ENCODE measurements at places on chromosomes 7 and 10. TPM values are rescaled to one million over a fixed set of nuclear protein-coding genes. Genes with fewer than 3 reads are reported as not detected.
A peak's percentile ranks its signal among the peaks of the same experiment; 100 is the strongest.

The LIPK gene
- not detected for total RNA-seq

The SPOCK2 gene
- total RNA-seq, result 547 TPM

The MLXIPL gene
- not detected for total RNA-seq

GRCh38 chr7:93159490-93159889, 11.3 kb upstream of the SAMD9L start:
- no peak overlapping the region for H3K4me3 ChIP-seq
- H3K27ac ChIP-seq, result no peak overlapping the region
- no peaks in the 10 kb centered on the region for H3K36me3 ChIP-seq
- H3K4me1 ChIP-seq, result no peaks in the 10 kb centered on the region

DNA sequence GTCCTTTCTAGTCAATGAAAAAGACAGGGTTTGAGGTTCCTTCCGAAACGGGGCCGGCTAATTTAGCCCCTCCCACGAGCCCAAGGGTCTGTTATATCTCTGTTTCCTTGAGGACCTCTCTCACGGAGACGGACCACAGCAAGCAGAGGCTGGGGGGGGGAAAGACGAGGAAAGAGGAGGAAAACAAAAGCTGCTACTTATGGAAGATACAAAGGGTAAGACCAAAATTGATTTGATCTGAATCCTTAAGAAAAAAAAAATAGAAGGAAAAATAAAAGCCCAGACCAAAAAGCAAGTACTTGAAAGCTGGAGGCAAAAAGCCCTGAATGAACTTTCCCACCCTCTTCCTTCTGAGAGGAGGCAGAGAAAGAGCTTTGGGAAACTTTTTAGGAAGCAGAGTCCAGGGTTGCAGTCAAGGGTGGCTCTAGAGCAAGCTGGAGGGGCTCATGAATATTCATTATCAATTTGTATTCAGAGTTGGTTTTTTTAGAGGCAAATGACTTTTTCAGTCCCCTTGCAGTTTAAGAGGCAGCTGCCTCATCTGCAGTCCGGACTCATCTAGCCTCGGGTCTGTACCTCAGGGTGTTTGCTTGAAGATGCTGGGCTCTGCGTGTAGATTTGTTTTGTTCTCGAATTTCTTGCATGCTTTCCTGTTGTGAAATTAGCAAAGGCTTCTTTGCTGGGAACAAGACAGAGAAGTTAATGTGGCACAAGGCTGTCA, at the start of gene ENTPD1:
TSS of gene ENTPD1 (plus strand) at position 123 of the 721 bp plus-strand sequence. CDS start at position 200, 77 bp downstream.
- no peak within 1 kb of the TSS for H3K4me3 ChIP-seq
- peaks cover 3% of the 10 kb centered on the region for H3K27me3 ChIP-seq
- no peaks in the 10 kb centered on the region for H3K36me3 ChIP-seq
- no peak for DNase-seq
- H3K4me1 ChIP-seq, result no peaks in the 10 kb centered on the region

- H3K4me1 ChIP-seq, result peaks cover 30% of the 10 kb centered on the region
- no peak overlapping the region for H3K4me3 ChIP-seq
- no peaks in the 10 kb centered on the region for H3K27me3 ChIP-seq
- H3K27ac ChIP-seq, result no peak overlapping the region
- H3K36me3 ChIP-seq, result no peaks in the 10 kb centered on the region
Measured at GRCh38 chr7:50153148-50153547, 60.1 kb upstream of the ZPBP start.

DNA sequence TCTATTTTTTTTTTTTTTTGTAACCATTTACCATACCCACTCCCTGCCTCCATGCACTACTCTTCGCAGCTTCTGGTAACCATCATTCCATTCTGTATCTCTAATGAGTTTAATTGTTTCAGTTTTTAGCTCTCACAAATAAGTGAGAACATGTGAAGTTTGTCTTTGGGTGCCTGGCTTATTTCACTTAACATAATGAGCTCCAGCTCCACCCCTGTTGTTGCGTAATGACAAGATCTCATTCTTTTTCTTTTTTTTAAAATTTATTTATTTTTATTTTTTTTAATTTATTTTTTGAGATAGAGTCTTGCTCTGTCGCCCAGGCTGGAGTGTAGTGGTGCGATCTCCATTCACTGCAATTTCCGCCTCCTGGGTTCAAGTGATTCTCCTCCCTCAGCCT, 142.3 kb upstream of the PCLO start:
- no peak for DNase-seq
- H3K27me3 ChIP-seq, result no peaks in the 10 kb centered on the region
- no peak overlapping the region for H3K27ac ChIP-seq
- no peaks in the 10 kb centered on the region for H3K4me1 ChIP-seq

GRCh38 chr10:78931321-78932053, 137.3 kb upstream of the ZMIZ1 start:
- no peak overlapping the region for H3K27ac ChIP-seq
- H3K4me3 ChIP-seq, result no peak overlapping the region
- DNase-seq, result no peak
- H3K27me3 ChIP-seq, result no peaks in the 10 kb centered on the region

DNA sequence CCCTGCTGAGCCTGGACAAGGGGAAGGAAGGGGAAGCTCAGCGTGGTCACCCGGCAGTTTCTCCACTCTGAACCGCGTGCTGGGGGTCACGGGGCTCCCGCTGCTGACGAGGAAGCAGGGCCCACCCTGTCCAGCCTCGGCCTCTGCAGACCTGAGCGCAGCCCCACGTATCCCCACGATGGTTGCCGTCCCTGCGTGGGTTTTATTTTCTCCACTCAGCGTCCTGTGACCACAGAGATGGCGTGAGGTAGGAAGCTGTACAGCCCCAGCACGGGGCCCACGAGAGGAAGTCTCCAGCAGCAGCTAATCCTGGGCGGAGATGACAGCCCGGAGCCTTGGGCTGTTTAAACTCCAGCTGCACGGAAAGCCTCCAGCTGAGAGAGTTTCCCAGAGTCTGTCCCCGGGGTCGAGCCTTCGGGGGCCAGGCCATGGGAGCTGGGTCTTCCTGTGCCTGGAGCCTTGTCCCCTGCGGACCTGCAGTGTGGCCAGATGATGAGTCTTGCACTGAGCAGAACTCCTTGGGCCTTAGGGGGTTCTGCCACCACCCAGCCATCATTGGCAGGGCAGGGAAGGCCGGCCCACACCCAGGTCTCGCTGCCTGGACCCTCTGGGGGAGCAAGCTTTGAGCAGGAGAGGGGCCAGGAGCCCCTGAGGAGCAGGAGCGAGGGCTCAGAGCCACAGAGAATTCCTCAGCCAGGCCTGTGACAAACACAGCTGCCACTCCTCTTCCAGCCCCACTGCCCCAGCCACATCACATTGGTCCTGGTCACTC, 72.8 kb upstream of the FAM20C start:
- H3K4me3 ChIP-seq, result no peak overlapping the region
- no peaks in the 10 kb centered on the region for H3K36me3 ChIP-seq
- H3K27me3 ChIP-seq, result no peaks in the 10 kb centered on the region
- peaks cover 4% of the 10 kb centered on the region for H3K4me1 ChIP-seq
- DNase-seq, result no peak
- no peak overlapping the region for H3K27ac ChIP-seq

DNA sequence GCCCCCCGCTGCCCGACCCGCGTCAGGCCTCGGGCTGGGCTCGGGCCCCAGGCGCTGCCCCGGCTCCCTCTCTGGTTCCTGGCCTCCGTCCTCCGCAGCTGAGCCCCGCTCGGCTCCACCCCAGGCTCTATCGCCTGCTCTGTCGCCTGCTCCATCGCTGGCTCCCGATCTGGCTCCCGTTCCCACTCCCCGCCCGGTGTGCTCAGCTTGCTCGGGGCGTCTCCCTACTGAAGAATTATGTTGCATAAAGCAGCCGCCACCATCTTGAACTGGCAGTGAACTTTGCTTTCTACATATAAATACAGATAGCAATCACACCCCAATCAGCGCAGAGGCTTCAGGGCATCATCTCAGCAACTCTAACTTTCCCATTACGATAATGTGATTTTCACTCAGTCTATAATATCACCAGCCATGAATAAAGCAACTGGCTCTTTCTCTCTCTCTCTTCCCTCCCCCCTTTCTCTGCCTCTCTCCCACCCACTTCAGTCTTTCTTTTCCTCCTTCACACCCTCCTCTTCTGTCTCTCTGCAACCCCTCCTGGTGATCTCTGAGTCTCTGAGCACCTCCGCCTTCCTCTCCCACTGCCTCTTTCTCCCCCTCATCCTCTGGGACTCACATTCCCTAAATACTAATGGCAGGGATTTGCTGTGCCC, 43.3 kb upstream of the BTRC start:
- peaks cover 19% of the 10 kb centered on the region for H3K27me3 ChIP-seq
- no peak for DNase-seq
- H3K4me1 ChIP-seq, result peaks cover 11% of the 10 kb centered on the region
- no peak overlapping the region for H3K27ac ChIP-seq
- no peaks in the 10 kb centered on the region for H3K36me3 ChIP-seq
- no peak overlapping the region for H3K4me3 ChIP-seq

DNA sequence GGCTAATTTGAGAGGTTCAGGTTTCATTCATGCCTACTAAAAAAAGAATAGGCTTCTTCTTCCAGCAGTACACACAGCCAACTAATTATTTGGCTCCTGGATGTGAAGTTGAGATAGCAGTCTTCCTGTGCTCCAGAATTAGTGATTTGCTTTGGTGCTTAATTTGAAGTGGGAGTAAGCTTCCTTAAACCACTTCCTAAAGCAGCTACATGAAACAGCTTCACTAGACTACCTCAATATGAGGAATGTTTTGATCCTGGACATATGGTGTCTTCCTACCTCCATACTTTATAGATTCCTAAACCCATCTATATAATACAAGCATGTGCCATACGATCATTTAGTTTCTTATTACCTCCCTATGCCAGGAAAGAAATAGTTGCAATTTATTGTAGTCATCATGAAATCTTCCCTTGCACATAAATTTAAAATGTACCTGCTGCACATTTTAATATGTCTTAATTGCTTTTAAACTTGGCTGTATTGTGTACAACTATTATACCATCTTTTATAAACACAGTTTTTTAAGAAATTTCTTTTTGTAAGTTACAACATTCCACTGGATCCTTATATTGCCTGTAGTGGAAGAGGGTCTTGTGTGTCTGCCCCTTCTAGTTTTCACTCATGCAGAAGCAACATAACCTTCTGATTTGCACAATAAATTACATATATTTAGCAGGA, 8.6 kb downstream of the VIM start:
- H3K36me3 ChIP-seq, result peaks cover 17% of the 10 kb centered on the region
- H3K27me3 ChIP-seq, result no peaks in the 10 kb centered on the region
- H3K27ac ChIP-seq, result no peak overlapping the region

- peaks cover 7% of the 10 kb centered on the region for H3K27me3 ChIP-seq
- H3K4me1 ChIP-seq, result peaks cover 75% of the 10 kb centered on the region
- H3K36me3 ChIP-seq, result no peaks in the 10 kb centered on the region
- DNase-seq, result no peak
- peak overlapping the region; percentile 35 for H3K4me3 ChIP-seq
Measured at GRCh38 chr7:2717293-2718261, 29.6 kb downstream of the AMZ1 start.

DNA sequence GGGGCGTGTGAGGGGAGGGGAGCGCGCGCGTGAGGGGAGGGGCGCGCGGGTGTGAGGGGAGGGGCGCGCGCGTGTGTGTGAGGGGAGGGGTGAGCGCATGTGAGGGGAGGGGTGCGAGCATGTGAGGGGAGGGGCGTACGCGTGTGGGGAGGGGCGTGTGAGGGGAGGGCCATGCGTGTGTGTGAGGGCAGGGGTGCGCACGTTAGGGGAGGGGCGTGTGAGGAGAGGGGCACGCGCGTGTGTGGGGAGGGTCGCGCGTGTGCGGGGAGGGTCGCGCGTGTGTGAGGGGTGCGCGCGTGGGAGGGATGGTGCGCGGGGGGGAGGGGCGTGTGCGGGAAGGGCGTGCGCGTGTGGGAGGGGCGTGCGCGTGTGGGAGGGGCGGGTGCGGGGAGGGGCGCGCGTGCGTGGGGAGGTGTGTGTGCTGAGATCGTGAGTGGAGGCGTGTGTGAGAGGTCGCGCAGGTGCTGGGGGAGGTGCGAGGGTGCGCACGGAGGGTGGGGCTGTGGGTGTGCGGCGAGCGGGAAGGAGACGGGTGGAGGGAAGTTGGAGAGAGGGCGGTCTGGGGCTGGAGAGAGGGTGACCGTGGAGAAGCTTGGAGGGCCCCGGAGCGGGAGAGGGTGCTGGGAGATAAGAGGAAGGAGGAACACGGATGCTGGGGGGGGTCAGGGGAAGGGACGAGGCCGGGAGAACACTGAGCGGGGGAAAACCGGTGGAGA, 19.7 kb downstream of the MXI1 start:
- H3K4me1 ChIP-seq, result peaks cover 15% of the 10 kb centered on the region
- no peaks in the 10 kb centered on the region for H3K27me3 ChIP-seq
- DNase-seq, result peak; percentile 76
- peaks cover 5% of the 10 kb centered on the region for H3K36me3 ChIP-seq

- H3K4me3 ChIP-seq, result no peak overlapping the region
- no peaks in the 10 kb centered on the region for H3K36me3 ChIP-seq
- no peaks in the 10 kb centered on the region for H3K27me3 ChIP-seq
- no peak overlapping the region for H3K27ac ChIP-seq
Measured at GRCh38 chr7:78130446-78131215, 332.1 kb downstream of the PHTF2 start.

- no peaks in the 10 kb centered on the region for H3K4me1 ChIP-seq
- DNase-seq, result no peak
- H3K4me3 ChIP-seq, result no peak overlapping the region
- H3K36me3 ChIP-seq, result no peaks in the 10 kb centered on the region
- H3K27ac ChIP-seq, result no peak overlapping the region
Measured at GRCh38 chr10:25959540-25960232, 25.7 kb downstream of the MYO3A start.

DNA sequence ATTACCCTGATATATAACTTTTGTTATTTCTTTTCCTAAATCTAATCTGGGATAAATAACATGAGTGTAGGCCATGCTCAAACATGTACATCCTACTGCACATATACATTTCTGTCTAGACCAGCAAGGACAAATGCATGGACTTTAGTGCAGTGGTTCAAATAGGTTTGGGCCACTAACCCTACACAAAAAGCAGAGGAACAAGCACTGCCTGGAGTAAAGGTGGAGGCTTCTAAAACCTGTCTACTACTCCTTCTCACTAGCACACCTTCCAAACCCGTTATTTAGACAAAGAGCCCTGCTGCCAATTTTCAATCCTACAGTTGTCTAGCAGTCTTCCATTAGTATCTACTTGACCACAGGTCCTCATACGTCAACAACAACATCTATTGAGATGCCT, 34.8 kb downstream of the SGCE start:
- no peaks in the 10 kb centered on the region for H3K4me1 ChIP-seq
- no peak overlapping the region for H3K27ac ChIP-seq
- no peak overlapping the region for H3K4me3 ChIP-seq
- H3K36me3 ChIP-seq, result no peaks in the 10 kb centered on the region

DNA sequence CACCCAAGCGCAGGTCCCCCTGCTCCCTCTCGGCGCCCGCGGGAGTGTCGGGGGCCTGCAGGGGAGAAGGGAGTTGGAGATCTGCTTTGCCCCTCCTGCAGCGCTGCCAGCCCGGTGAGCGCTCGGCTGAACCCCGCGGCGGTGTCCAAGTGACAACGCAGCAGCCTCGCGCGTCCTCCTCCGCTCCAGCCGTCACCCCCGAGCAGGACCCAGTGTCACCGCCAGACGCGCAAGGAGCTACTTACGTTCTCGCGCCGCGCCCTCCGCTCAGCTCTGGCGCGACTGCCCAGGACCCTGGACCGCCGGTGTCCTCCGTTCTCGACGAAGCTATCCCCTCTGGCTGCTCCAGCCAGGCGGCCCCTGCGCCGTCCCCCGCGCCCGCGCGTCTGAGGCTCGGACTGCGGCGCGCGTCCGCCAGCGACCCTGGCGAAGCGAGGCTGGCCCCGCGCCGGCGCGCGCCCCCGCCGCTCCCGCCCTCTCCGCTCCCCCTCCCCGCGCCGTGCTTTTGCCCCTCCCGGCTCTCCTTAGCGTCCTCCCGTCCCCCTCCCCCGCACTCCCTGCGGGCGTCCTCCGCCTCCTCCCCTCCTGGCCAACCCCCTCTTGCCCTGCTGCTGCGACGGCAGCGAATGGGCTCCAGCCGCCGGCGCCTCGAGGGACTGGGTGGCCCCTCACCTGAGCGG, at the start of gene NRCAM:
TSS of gene NRCAM (minus strand) at position 439 of the 680 bp plus-strand sequence. CDS start 216,372 bp downstream, outside the sequence.
- peak within 1 kb of the TSS; percentile 46 for H3K4me3 ChIP-seq
- DNase-seq, result no peak
- no peak within 1 kb of the TSS for H3K27ac ChIP-seq
- H3K36me3 ChIP-seq, result no peaks in the 10 kb centered on the region
- H3K4me1 ChIP-seq, result peaks cover 10% of the 10 kb centered on the region

Measured in T-cell (primary cell).